Fibroblast of lung (primary cell): ENCODE measurements at places on chromosomes 3 and 15. TPM values are rescaled to one million over a fixed set of nuclear protein-coding genes. Genes with fewer than 3 reads are reported as not detected.
A peak's percentile ranks its signal among the peaks of the same experiment; 100 is the strongest.

DNA sequence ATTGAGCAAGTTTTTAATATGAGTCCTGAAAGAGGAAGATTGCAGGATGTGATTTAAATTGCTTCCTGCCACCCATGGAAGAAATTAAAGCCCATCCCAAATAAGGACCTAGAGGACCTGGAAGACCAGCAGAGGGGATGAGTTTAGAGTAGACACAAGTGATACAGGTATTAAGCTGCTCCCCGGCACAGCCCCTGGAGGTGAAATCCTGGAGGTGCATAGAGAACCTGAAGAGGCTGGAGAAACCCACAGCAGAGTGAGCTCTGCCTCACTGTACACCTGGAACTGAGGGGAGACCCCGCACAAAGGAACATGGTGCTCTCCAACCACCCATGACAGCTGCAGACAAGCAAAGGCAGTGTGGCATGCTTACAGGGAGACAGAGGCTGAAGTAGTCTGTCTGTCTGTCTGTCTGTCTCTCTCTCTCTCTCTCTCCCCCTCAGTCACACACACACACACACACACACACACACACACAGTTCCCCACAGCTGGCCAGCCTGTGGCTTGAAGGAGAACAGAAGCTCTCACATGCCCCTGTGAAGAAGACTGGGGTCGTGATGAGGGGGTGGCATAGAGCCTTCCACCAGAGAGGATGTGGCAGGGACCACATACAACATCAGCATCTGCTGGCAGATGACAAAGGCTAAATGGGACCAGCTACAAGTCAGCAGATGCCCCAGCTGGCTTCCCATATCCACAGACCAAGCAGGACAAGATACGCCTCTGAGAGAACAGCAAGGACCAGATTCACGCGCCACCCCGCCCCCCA is 38.1 kb downstream of the FSIP1 start:
- H3K27ac ChIP-seq, result no peak overlapping the region
- H3K27me3 ChIP-seq, result no peaks in the 10 kb centered on the region
- DNase-seq, result no peak
- H3K4me1 ChIP-seq, result no peaks in the 10 kb centered on the region
- no peaks in the 10 kb centered on the region for H3K36me3 ChIP-seq
- H3K4me3 ChIP-seq, result no peak overlapping the region

GRCh38 chr3:28502397-28502937 is 153.8 kb upstream of the AZI2 start:
- H3K27ac ChIP-seq, result no peak overlapping the region
- H3K4me1 ChIP-seq, result no peaks in the 10 kb centered on the region
- no peak for DNase-seq
- H3K4me3 ChIP-seq, result no peak overlapping the region

Gene CYP1A1
- total RNA-seq, result under 0.01 TPM in 1 of 2 replicates, not detected in the other

DNA sequence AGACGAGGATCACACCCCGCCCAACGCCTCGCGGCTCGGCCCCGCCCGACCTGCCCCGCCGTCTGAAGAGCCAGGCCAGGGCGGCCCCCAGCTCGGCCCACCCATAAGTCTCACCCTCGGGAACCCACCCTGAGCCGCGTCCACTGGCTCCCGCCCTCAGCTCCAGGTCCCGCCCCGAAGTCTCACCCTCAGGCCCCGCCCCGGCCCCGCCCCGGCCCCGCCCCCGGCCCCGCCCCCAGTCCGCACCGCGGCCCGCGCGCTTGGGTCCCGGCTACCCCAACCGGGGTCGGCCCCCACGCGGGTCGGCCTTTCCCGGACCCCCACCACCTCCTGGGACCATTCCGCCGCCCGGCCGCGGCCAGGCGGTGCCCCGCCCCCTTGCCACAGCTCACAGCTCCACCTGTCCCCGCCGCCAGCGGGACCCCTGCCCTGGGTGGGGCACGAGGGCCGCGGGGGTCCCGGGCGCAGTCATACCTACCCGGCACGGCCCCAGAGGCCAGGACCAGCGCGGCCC is 489 bp downstream of the CSPG5 start:
- H3K27ac ChIP-seq, result no peak overlapping the region
- H3K36me3 ChIP-seq, result no peaks in the 10 kb centered on the region
- no peak for DNase-seq
- peaks cover 14% of the 10 kb centered on the region for H3K27me3 ChIP-seq

GRCh38 chr15:48393645-48394506 is 62.6 kb downstream of the DUT start:
- H3K36me3 ChIP-seq, result no peaks in the 10 kb centered on the region
- H3K27me3 ChIP-seq, result no peaks in the 10 kb centered on the region
- peak; percentile 88 for DNase-seq
- no peak overlapping the region for H3K4me3 ChIP-seq
- H3K27ac ChIP-seq, result peak overlapping the region; percentile 45
- peaks cover 28% of the 10 kb centered on the region for H3K4me1 ChIP-seq

- no peaks in the 10 kb centered on the region for H3K36me3 ChIP-seq
- H3K27me3 ChIP-seq, result no peaks in the 10 kb centered on the region
- DNase-seq, result no peak
- no peak overlapping the region for H3K4me3 ChIP-seq
Measured at GRCh38 chr15:52656412-52656811, 22.8 kb downstream of the ATOSA start.

Gene SOX14
- not detected in 2 replicates for total RNA-seq

Gene THBS1
- total RNA-seq, result 631 and 1,745 TPM in 2 replicates
